Left forelimb (tissue), 1 donor: ENCODE measurements at places on chromosomes 3 and 15.

DNA sequence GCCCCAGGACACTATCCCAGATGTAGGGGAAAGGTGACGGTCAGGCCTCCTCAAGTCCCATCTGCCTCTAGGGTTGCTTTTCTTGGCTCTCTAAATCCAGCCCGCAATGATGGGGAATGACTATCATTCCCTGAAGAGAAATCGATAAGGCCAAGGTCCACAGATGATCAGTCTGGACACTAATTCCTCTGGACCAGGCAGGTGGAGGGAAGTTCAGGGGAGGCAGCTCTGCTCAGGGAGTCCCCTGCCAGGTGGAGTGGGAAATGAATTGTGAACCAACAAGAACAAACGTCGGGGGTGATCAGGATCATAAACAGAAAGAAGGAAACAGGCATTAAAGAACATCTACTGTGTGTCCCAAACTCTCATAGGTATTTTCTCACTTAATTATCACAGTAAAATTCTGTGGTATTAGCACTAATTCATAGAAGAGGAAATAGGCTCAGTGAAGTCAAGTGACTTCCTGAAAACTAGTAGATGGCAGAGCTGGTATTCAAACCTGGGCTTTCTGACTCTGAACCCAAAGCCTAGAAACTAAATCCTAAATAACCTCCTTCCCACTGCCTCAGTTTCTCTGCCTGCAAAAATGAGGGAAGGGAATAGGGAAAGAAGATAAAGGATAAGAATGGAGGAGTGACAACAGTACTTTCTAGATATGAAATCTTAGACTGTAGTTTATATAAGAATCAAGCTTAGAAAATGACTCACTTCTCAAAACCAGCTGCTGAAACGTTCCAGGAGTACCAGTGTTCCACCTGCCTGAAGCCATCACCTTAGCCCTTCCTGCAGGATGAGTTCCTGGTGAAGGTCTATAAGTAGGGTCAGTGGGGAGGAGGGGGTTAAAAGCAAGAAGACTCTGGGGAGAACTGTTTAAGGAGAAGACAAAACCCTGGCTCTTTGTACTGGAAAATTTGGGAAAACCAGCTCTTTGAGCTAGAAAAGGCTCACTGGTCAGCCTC is 7.5 kb downstream of the BMF start:
- DNase-seq, result no peak

DNA sequence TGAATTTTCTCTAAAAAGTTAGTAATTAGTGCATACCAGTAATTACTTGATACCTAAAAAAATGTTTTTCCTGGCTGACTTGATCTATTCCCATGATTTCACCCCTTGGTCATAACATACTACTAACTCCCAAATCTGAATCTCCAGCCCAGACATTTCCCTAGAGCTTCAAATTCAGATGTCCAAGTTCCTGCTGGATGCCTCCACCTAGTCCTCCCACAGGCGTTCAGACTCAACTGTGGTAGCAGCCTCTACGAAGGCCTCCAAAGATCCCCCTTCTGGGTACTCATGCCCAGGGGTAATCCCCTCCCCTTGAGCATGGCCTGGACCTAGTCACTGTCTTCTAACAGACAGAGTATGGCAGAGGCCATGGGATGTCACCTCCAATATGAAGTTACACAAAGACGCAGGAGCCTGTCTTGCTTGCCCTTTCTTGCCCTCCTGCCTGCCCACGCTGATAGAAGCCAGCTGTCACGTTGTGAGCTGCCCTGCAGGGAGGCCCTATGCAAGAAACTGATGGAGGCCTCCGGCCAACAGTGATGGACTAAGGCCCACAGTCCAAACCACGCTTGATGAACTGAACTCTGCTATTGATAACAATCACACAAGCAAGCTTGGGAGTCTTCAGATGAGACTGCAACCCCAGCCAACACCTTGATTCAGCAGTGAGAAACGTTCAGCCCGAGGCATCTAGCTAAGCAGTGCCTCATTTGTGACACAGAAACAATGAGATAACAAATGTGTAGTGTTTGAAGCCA is 8.6 kb upstream of the FBN1 start:
- DNase-seq, result no peak

GRCh38 chr3:9226326-9226725 is 23.1 kb downstream of the SRGAP3 start:
- no peak for DNase-seq

DNA sequence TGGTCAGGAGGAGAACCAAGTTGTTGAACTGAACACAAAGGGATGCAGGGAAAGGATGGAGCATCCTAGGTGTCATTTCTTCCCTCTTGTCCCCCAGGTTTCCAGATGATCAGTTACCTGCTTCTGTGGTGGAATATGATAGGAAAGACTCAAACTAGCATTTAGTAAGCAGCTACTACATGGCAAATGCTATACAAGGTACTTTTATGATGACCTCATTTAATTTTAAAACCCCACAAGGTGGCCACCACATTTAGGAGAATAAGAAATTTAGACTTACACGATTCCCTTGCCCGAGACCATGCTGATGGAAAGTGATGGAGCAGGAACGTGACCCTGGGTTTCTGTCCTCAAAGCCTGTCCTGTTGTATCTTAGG is 40.9 kb downstream of the CCR4 start:
- no peak for DNase-seq

GRCh38 chr15:58534556-58534955 is 102.8 kb downstream of the LIPC start:
- no peak for DNase-seq

DNA sequence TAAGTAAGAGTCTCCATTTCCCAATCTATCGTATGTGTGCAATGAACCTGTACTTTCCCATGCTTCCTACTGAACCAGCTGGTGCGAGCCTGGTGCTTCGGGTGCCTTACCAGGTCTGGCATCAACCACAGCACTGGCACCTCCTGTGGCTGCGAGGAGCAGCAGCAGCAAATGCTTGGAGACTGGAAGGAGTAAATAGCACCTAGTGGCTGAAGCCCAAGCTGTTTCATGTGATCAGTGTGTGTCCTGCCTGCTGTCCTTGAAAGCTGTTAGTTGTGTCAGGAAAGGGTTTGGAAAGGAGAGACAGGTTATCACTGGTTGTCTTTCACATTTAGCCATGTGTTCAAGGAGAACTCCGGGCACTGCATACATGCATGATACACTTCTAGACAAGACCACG is 31.8 kb downstream of the PCOLCE2 start:
- DNase-seq, result no peak

DNA sequence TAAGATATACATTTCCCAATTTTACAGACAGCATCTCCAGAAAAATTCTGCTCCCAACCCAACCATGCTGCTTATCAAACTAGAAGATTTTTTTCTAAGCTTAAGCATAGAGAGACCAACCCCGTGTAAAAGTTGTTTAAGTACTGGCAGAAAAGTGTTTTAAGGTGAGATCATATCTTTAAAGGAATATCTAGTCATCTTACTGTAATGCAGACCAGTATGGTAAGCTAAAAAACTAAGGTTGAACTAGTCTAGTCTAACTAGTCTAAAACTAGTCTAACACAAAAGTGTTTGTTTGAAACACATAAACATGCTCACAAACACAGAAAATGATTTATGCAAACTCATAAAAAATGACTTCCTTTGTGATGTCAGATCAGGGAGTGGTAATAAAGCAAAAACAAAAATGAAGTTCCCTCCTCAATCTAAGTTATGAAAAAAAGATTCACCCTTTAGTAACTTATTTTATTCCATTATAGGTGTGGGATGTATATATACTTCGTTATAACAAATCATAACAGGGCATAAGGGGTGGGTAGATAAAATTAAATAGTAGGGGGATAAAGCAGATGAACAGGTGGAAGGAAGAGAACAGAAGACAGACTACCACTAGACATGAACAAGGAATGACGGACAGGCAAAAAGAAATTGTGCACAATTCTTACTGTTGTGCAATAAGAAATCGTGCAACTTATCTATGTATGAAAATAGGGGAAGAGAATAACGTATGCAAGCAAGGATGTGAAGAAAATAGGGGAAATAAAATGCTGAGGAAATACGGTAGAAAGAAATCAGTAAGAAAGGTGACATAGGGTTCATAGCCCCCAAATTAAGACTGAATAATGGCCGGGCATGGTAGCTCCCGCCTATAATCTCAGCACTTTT is 10.0 kb downstream of the MYO5A start:
- DNase-seq, result no peak

GRCh38 chr3:10262027-10262426 is 13.8 kb downstream of the TATDN2 start:
- DNase-seq, result no peak

- no peak for DNase-seq
Observed at GRCh38 chr3:181609030-181609767, 102.5 kb upstream of the SOX2 start.

DNA sequence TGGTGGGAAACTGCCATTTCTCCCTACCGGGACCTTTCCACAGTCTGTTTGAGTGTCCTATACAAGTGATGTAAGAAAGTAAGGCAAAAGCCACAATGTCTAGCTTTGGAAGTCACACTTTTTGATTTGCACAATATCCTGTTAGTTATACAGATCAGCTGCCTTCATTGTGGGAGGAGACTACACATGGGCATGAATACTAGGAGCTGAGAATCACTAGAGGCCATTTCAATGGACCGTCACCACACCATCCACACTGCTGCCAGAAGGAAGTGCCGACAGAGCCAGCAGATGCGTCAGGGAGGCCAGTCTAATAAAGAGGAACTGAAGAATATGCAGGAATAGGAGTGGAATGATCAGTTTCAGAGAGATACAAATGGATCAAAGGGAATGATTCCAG is 65.8 kb downstream of the SCN11A start:
- DNase-seq, result no peak

DNA sequence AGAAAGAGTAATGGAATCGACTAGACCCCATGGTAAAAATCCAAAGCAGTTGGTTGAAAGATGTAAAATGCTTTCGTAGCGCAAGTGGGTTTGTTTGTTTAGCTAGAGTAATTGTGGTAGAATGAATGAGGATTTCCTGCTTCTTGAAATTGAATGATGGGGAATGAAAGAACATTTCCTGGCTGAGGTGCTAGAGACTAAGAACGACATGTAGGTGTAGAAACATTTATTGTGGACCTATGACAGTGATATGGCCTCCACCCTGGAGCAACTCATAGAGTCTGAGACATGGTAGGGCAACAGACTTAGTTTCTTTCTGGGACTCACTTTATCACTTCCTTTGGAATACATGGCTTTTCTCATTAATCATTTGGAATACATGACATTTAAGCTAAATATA is 467.6 kb upstream of the CFAP20DC start:
- DNase-seq, result no peak

DNA sequence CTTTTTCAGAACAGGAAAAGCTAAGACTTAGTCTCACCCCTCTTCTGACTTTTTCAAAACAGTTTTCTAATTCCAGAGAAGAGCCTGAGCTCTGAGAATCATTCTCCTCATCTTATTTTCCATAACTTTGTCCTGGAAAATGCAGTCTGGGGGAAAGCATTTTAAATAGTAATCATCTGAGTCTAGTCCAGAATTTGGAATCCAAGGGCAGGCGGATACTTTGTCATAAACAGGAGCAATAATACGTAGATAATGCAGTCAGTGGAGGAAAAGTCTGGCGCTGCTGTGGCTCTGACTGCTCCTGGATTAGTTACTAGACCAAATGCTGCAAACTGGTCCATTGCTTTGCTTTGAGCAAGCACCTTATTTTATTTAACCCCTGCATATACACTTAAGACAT is 285.0 kb downstream of the THSD4 start:
- no peak for DNase-seq

GRCh38 chr15:80638553-80639167 is 56.5 kb upstream of the ABHD17C start:
- no peak for DNase-seq

- DNase-seq, result no peak
Observed at GRCh38 chr15:23566071-23566554, 639 bp downstream of the MKRN3 start.

DNA sequence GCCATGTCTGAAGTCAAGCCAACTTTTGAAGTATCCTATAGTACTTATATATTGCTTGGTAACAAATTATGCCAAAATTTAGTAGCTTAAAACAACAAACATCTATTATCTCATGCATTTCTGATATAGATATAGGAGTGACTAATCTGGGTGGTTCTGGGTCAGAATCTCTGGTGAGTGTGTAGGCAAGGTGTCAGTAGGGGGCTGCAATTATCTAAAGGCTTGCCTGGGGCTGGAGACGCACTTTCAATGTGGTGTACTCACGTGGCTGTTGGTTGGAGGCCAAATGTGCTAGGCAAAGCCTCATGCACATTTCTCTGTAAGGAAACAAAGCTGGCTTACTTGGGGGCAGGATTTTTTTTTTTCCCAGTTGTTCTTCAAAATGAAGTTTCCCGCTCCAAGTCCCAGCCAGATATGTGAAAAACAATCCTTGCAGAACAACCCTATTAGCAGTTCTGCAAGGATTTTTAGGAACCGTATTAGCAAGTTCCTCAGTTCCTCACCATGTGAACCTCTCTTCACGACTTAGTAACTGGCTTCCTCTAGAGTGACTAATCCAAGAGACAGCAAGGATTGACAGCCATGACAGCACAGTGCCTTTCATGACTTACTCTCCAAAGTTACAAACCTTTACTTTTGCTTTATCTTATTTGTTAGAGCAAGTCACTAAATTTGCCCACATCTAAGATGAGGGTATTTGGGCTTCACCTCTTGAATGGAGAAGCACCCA is 25.8 kb downstream of the GREM1 start:
- no peak for DNase-seq

GRCh38 chr3:136950623-136951022 is 7.2 kb upstream of the IL20RB start:
- no peak for DNase-seq

DNA sequence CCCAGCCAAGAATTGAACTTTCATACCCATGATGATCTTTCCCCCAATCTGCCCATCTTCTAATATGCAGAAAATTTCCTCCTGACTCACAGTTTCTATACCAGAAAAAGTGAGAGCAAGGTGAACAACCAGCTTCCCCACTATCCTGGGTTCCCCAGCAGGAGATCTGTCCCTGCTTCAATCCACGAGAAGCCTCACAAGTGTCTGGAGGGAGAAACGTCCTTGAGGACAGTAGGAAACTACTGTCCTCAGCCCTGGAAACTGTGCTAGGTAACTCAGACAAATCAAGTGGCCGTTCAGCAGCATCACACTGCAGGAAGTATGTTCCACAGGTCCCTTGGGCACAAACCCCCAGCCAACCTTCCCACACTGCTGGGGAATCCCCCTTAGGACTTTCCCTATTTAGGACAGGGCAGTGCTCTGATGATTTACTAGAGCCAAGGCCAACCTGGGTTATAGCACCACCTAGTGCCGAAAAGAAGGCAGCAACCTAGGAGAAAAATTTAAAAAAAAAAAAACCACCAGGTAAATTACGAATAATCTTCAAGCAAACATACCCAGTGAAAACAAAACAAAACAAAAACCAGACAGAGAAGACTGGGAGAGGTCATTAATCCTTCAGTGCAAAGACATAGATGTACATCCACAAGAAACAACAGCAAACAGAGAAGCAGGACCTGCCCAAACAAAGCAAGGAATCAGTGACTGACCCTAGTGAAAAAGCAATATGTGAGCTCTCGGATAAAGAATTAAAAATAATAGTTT is 36.0 kb downstream of the MORC1 start:
- DNase-seq, result no peak

DNA sequence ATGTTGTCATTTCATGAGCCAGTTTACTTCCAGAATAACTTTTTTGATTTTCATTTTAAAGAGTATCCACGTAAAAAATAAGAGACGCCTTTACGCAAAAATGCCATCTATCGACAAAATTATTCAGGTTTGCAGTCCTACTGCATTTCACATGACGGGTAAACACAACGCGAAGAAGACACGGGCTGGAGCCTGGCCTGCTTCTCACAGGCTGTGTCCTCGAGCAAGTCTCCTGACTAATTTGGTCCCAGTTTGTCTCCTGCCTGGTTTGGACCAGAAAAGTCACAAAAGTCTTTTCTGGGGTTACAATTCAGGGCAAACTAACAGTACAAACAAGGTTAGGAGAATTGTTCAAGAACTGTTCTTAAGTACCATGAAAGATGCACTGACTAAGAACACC is 51.7 kb downstream of the CHSY1 start:
- no peak for DNase-seq
